ENCODE measurements at places on chromosomes 4 and X.

DNA sequence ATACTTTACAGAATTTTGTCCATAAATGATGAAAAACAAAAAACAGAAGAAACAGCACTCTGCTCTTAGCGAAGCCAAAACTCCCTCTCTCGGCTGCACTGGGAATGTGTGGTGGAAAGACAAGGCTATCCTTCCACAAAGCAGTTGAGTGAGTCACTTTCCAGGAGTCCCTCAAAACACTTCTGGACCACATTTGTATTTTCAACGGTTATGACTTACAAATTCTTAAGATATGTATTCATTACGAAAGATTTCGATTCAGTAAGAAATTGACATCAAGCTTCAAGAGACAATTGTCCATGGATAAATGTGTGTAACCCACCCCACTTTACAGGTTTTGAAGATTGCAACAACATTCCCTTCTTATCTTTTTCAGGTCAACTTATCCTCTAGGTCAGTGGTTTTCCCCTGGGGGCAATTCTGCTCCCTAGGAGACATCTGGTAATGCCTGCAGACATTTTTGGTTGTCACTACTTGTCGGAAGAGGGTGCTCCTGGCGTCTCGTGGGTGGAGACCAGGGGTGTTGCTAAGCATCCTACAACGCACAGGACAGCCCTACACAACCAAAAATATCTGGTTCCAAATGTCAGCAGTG lies 66.7 kb upstream of the MTNR1A start:
- DNase-seq, result no peak

- DNase-seq, result no peak
Measured at GRCh38 chrX:132786217-132786616, 172.2 kb downstream of the HS6ST2 start.

- no peak for DNase-seq
Measured at GRCh38 chr4:163565226-163566135, 71.0 kb downstream of the TMA16 start.

GRCh38 chr4:2267841-2268240 lies 5.9 kb upstream of the MXD4 start:
- DNase-seq, result no peak

- DNase-seq, result no peak
Measured at GRCh38 chr4:131113273-131113672, 2017.3 kb downstream of the C4orf33 start.

- DNase-seq, result no peak
Measured at GRCh38 chr4:185282968-185283367, 73.6 kb downstream of the SNX25 start.

GRCh38 chr4:2399631-2400190 lies 18.7 kb downstream of the ZFYVE28 start:
- no peak for DNase-seq

DNA sequence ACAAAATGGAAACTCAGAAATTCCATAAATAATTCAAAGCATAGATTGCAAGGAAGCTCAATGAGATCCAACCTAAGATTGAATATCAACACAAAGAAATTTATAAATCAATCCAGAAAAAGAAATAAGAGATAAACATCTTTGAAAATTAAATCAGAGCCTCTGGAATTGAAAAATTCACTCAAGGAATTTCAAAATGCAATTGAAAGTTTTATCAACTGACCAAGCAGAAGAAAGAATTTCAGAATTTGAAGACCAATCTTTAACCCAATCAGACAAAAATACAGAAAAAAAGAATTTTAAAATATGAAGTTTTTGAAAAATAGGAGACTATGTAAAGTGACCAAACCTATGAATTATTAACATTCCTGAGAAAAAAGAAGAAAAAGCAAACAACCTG lies 134.1 kb downstream of the GASK1B start:
- no peak for DNase-seq

- DNase-seq, result no peak
Measured at GRCh38 chrX:10047133-10047532, 80.0 kb downstream of the CLDN34 start.

GRCh38 chrX:15150586-15150985 lies 119.3 kb downstream of the ASB9 start:
- DNase-seq, result no peak

All from stimulated activated CD4-positive, alpha-beta T cell treated with anti-CD3 and anti-CD28 coated beads, Interleukin-1b, Interleukin-23, amount 100 ng/mL, for 1 hour (primary cell).